ENCODE measurements at places on chromosomes 1 and 21.

DNA sequence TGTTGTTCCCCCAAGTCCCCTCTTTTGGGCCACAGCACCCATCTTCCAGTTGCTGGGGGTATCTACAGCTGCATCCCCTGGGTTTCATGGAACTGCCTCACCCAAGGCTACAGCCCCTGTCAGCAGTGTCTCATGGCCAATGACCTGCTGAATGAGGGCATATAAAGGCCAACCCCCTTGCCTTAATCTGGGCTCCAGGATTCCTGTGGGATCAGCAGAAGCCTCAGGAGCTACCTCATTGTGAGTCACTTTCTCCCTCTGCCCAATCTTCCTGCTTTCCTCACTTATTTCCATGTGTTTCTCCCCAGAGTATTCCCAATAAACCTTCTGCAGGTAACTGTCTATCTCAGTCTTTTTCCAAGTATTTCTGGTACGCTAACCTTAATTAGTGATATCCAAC lies 37.3 kb upstream of the SYT14 start:
- no peak for DNase-seq

GRCh38 chr1:1554926-1555915 lies 14.8 kb upstream of the TMEM240 start:
- no peak for DNase-seq

- DNase-seq, result no peak
Observed at GRCh38 chr1:116545359-116545705, 25.5 kb downstream of the CD58 start.

GRCh38 chr1:160397651-160398050 lies 2.7 kb upstream of the VANGL2 start:
- no peak for DNase-seq

DNA sequence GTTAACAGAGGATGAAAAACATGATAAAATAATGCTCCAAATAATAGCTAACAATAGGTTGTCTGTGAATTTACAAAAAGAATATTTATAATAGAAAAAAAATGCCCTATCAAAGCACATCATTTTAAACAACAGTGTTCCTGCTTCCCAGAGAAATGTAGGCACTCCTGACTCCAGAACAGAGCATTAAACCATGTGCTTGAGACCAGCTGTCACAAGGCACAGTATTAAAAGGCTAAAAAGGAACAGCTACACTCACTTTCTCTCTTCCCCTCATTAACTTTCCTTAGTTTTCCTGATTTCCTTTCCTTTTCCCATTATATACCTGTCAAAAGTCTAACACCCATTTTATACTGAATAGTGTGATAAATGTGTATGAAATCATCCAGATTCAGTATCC lies 10.9 kb downstream of the VAV3 start:
- DNase-seq, result no peak

All from T-helper 9 cell (primary cell).